Stimulated activated CD8-positive, alpha-beta memory T cell treated with anti-CD3 and anti-CD28 coated beads, Interleukin-7, amount 100 ng/mL, for 1 hour (primary cell): ENCODE measurements at places on chromosomes 5 and 9.

DNA sequence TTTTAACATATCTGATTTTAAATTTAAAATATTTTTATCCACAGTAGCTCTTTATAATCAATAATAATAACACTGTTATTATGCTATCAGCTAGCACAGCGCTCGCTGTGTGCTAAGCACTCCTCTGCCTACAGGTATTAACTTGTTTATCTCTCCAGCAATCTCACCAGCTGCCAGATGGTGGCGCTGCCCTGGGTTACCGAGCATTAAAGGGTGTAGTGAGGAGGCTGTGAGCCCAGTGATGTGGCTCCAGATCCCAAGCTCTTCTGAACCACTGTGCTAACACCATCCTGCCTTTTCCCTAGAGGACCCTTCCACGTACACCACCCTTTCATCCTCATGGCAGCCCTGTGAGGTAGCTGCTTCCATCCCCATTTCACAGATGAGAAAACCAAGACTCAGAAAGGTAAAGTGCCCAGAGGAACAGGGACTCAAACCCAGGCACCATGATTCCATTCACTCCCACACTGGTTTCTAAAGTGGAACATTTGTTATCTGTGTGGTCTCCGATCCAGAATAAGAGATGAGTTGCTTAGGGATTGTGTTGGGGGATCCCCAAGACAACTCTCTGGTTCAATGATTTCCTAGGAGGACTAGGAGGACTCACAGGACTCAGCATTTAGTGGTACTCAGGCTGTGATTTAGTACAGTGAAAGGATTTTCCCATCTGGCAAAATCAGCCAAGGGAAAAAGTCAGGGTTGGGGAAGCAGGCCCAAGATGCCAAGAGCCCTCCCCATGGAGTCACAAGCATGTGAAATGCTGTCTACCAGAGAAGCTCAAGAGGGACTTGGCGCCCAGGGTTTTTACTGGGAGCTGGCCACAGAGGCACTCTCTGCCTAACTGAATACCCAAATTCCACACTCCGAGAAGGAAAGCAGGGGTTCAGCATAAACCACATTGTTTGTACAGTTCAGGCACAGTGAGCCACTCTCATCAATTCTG lies 7.0 kb downstream of the IGFBPL1 start:
- no peak for DNase-seq

DNA sequence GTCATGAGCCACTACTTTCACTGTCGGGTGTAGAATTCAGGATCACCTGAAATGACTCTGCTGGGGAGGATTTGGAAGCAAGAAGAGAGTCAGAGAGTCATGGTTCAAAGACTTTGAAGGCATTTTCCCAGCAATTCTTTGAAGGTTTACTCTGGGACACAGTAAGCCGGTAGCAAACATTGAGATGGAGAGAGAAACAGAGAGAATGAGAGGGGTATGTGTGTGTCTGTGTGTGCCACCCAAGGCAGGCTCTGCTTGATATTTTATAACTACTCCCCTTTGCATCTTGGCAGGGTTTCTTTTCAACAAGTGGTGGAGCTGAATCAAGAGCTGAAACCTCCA lies 89.8 kb downstream of the ANKRD55 start:
- DNase-seq = no peak

DNA sequence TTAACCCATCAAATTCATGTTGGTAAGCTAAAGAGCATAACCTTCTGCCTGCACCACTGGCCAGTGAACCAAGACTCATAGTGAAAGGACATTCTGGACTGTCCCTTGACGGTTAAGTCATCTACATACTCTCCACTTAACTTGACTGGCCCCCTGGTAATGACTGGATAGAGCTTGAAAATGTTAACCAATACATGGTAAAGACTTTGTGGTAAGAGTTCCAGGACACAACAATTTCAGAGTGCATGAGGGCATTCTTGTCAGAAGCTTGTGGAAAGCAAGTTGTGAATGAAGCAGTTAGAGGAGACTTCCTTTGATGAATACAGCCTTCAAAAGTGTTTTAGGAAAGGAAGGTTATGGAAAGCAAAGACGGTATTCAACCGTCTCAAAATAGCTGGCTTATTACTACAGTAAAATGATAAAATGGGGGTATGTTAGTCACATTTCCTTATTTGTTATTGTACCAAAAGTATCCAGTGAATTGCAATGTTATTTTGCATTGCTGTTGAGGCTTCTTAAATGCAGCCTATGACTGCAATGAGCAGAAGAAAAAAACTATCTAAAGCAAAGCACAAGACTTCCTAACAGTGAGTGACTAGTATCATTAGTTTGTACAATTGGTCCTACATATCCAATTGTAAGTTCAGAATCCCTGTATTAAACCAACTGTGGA lies 47.2 kb upstream of the DAB2 start:
- no peak for DNase-seq

DNA sequence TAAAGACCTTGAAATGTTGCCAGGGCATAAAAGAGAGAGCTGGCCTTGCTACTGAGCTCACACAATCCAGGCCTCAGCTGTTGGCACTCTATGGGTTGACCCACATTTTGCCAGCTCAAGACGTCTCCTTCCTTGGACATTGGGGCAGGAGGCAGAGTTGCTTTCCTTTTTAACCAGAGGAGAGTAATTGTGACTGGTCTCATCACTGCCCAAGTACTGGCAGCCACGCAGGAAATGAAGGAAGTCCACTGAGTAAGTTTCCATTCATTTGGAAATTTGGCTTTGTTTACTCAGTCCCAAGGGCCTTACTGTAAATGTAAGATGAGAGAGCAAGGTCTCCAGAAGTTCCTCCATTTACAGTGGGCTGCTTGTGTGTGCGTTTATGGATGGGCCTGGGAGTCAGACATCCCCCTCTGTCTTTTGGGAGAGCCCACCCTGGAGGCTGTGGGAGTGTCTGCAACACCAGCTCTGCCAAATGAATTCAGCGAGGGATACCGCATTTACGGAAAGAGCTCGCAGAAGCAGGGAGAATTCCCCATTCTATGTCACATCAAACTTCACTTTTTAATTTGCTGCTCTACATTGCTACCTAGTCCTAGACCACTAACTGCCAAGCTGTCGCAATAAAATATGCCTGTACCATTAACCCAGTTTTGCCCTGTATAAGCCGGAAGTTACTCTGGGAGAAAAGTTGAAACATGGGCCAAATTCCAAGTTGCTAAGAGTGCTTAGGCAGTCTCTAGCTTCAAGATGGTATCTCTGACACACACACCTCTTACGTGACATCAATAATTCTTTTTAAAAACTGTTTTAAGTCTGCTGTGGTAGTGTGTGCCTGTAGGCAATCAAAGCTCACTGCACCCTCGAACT lies 24.5 kb upstream of the PDZD2 start:
- DNase-seq = no peak

DNA sequence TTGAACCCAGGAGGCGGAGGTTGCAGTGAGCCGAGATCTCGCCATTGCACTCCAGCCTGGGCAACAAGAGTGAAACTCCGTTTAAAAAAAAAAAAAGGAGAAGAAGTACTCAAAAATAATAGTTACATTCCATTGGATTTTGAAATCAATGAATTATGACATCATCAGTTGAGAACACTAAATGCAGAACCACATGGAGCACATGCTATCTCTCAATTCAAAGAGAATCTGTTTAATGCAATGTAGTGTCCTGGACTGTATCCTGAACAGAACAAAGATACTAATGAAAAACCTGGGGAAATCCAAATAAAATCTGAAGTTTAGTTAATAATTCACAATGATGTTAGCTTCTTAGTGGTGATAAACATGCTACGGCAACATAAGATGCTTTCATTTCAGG lies 20.3 kb downstream of the CDC14B start:
- DNase-seq = no peak

GRCh38 chr5:180121826-180122413 lies 50.4 kb upstream of the RNF130 start:
- no peak for DNase-seq

DNA sequence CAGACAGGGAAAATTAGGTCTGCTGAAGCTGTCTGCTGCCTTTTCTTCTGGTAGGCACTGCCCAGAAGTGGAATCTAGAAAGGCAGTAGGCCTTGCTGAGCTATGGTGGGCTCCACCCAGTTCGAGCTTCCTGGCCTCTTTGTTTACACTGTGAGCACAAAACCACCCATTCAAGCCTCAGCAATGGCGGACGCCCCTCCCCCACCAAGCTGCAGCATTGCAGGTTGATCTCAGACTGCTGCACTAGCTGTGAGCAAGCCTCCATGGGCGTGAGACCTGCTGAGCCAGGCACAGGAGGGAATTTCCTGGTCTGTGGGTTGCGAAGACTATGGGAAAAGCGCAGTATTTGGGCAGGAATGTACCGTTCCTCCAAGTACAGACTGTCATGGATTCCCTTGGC lies 18.5 kb downstream of the AGTPBP1 start:
- DNase-seq = peak; percentile 41

- DNase-seq = no peak
These were observed 113.6 kb downstream of the DPYSL3 start for GRCh38 chr5:147396070-147396823.

- DNase-seq = no peak
These were observed 61.7 kb downstream of the CDC14B start for GRCh38 chr9:96557921-96558320.

DNA sequence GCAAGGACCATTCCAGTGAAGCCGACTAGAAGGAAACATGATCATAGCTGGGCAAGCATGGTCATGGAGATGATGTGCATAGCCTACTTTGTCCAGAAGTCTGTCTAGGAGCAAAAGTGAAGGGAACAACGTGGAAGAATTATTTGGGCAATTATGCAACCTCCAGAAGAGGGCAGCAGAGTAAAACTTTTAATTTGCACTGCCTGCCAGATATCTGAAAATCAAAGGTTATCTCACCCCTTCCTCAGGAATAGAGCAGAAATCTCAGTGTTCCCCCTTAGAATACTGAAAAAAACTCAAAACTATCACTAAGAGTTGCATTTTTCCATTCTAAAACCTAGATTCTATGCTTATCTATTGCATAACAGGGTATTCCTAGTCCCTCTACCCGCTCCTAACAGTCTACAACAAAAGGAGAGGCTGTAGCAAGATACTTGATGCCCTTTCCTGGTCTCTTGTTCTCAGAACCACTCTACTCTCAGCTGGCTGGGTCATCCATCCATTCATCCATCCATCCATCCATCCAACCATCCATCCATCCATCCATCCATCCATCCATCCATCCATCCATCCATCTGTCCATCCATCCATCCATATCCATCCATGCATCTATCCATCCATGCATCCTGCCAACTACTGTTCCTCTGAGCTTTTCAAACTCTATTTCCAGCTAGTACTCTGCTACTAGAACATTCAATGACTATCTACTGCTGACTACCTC lies 8.4 kb upstream of the SETD9 start:
- DNase-seq = peak; percentile 4

DNA sequence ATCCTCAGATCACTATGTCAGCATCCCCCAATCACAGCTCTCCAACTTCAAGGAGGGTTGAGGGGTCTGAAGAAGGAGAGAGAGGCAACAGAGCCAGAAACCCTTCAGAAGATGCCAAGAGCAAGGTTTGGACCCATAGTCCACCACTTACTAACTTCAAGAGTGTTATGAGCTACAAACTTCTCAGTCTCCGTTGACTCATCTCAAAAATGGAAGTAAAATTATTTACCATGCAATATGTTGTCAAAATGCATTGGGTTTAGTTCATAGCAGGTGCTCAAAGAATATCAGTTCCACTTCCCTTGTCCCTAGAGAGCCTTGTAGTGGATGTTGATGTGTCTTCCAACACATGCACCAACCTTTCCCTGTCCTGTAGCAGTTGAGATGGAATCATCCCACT lies 116.0 kb downstream of the KCNIP1 start:
- DNase-seq = no peak

DNA sequence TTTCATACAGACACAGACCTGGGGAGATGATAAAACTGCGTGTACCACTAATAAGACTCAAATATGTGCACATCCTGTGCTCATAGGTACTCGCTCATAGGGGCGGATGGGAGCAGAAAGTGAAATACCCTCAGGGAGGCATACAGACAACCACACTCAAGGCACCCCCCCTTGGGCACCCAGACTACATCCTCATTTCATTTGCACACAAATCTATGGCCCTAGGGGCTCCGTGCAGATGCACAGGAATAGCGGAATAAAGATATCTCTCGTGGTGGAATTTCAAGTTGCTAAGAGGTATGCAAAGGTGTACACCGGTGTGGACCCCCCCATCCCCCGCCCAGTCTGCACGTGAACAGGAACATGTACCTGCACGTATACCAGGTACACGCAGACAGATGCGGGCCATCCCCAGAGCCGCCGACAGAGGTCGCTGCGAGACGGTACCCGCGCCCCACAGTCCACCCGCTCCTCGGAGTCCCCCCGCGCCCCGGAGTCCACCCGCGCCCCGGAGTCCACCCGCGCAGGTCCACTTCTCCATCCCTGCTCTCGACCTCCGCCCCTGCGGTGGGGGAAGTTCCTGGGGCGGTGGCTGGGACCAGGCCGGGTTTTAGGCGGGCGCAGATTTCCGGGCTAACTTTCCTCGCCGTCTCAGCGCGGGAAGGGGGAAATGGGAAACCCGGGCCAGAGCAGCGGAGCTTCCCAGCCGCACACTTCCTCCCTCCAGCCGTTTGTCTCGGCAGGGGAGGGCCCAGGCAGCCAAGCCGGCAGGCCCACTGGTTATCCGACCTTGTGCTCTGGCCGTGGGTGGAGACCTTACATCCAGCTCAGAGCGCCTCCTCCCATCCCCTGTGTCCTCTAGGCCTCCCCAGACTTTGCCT lies 1.0 kb upstream of the IL12B start:
- peak; percentile 60 for DNase-seq

DNA sequence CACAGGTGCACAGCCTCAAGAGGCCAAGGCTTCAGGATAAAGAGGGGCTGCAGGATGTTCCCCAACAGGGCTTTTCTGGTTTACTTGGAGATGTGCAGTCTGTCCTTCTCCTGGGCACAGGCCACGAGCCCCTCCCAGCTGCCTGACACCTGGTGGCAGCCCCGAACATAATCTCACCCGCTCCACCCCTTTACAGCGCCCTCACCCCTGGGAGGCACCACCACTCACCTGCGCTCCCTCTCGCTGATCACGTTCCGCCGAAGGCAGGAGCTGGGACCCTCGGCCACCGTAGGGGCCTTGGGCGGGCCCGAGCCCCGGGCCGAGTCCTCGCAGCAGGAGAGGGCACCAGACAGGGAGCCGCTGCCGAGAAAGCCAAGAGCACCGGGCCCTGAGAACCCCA lies 514 bp downstream of the SOHLH1 start:
- no peak for DNase-seq

DNA sequence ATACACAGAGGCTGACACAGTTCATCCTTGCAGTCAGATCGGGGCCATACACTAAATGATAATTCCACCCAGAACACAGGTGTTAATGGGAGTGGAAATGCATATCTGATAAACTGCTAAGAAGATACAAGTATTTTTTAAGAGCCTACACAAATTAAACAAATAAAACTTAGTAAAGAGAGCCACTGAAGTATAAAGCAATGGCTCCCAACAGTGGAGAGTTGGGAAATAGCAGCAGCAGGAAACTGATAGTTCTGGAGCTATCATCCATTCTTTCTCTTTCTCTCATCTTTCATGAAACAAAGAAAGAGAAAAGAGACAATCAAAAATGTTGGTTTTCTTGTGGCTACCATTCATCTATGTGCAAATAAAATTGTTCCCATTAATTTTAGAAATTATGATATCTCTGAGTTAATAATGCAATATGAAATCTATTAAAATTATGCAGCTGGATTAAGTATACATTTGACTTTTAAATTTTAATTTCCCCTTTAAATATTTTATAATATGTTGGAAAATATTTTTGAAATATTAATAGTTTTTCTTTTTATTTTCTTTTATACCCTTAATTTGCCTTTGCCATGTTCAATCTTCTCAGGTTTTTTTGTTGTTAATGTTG lies 120.8 kb downstream of the EMB start:
- DNase-seq = no peak

- DNase-seq = no peak
These were observed 69.6 kb upstream of the TGFBR1 start for GRCh38 chr9:99035313-99035712.

- no peak for DNase-seq
These were observed 378.9 kb downstream of the ELAVL2 start for GRCh38 chr9:23447166-23447565.
